ENCODE measurements at places on chromosomes 5 and 9.

- DNase-seq = peak; percentile 38
Observed at GRCh38 chr5:140554454-140554853, 2.8 kb downstream of the SRA1 start.

GRCh38 chr5:158287643-158288271 lies 428.8 kb upstream of the CLINT1 start:
- no peak for DNase-seq

GRCh38 chr5:3994628-3995027 lies 399.0 kb downstream of the IRX1 start:
- DNase-seq = no peak

GRCh38 chr5:171926311-171926710 lies 80.1 kb downstream of the FBXW11 start:
- no peak for DNase-seq

DNA sequence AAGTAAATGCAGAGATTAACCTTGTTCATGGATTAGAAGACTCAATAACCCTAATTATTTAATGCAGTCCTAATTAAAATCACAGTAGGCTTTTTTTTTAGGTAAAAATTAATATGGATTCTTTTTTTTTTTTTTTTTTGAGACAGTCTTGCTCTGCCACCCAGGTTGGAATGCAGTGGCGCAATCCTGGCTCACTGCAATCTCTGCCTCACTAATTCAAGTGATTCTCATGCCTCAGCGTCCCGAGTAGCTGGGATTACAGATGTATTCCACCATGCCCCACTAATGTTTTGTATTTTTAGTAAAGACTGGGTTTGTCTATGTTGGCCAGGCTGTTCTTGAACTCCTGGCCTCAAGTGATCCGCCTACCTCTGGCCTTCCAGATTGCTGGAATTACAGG lies 40.6 kb downstream of the DENND4C start:
- DNase-seq = no peak

DNA sequence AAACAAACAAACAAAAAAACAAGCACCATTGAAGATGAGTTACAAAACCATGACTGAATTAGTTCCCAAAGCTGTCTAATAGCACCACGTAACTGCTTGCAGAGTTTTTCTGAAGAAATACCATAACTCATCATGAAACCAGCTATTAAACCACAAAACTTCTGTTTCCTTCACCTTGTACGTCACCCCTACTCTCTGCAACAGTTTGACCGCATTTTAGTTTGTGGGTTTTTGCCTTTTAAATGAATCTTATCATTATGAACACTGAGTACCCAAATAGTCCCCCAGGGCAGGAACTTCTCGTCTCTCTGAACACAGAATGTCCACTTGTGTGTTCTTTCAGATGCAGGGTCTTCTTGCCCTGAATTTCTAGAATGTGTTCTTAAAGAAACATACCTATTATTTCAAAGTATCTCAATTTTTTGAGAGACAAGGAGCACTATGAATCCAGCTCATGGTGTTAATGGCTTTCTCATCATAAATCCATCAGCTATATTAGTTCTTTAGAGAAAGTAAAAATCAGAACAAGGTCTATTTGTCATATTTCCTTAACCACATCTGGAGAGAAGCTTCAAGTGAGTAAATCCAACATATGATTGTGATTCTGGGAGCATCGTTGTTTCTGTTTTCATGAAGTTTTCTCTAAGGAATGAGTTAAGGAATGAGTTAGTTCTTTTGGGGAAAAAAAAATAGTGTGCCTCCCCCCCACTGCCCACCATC lies 210.6 kb downstream of the AUH start:
- DNase-seq = peak; percentile 99

- DNase-seq = no peak
Observed at GRCh38 chr5:39255406-39255805, 36.0 kb upstream of the FYB1 start.

DNA sequence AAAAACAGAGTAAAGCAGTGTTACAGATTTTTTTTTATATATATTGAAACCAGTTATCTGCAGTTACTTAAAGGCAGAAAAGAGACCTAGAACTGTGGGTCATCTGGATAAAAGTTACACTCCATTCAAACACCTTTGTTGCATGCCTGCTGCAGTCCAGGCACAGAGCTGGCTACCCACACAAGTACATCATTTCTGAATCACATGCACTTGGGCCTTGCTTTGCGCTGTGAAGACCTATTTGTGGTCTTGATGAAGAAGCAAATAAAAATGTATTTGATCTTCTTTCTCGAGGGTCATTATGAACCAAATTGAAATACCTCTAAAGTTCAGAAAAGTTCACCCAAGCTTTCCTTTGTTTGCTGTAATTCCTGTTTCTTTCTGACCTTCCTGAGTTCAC lies 503.0 kb upstream of the ZNF608 start:
- DNase-seq = no peak

GRCh38 chr9:1469996-1470395 lies 419.8 kb downstream of the DMRT2 start:
- DNase-seq = no peak

- no peak for DNase-seq
Observed at GRCh38 chr5:10420932-10421331, 20.7 kb upstream of the ROPN1L start.

Measured in Jurkat, Clone E6-1 (cell line).